ENCODE measurements at places on chromosomes 12 and 14.
A peak's percentile ranks its signal among the peaks of the same experiment; 100 is the strongest.

DNA sequence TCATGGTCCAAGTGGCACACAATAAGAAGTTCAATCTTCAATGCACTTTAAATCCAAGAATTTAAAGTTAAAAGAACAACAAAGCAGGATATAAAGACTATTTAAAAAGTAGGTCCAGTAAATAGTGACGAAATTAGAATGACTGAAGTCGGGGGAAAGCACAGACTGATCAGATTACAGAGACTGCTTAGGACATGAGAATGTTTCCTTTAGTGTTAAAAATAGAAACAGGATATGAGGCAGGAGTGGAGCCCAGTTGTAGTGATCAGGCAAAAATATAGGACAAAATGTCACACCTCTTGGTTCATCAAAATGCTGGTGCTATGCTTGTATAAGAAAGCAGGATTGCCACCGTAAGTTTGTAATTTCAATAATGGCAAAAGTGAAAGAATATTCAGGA is 52.2 kb upstream of the CD163 start:
- DNase-seq: peak; percentile 45

DNA sequence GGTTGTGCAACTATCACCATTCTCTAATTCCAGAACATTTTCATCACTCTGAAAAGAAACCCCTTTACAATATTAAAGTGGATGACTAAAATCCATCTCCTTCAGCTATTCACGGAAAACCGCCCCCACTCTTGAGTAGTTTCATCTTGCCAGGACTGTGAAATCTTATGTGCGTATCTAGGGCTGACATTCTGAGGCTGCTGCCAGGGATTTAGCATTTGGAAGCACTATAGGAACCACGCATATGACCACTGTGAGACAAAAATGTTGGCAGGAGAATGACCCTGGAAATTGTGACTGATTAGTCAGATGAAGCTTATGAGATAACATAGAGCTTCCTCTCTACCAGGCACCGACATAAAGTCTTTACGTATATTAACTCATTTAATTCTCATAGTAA is 305.2 kb upstream of the PDE3A start:
- DNase-seq: peak; percentile 65

- no peak for DNase-seq
These were observed 3.5 kb downstream of the KLRD1 start for GRCh38 chr12:10310926-10311720.

DNA sequence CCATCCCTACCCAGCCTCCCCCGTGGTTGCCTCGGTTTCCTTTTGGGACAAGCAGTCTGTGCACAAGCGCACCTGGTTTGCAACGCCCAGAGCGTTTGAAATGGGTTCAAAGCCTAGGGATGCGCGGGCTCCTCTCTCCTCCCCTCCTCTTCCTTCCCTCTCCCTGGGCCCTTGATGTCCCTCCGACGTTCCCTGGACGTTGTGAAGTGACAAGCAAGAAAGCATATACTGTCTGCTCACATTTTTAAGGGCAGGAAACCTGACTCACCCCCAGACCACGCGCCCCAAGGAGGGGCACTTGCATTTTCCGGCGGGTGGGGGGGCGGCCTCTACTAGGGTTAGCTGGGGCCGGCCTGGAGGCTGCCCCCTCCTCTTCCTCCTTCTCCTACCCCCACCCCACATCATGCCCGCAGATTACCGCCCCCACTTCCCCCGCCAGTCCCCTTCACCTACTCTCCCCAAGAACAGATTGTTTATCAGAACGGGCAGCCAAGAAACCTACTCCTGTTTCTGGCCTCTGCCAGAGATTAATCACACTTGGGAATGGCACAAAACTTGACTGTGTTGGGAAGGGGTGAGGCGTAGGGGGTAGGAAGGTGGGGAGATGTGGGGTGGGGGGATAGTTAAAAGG is 9.5 kb upstream of the IRF2BPL start:
- DNase-seq: no peak

DNA sequence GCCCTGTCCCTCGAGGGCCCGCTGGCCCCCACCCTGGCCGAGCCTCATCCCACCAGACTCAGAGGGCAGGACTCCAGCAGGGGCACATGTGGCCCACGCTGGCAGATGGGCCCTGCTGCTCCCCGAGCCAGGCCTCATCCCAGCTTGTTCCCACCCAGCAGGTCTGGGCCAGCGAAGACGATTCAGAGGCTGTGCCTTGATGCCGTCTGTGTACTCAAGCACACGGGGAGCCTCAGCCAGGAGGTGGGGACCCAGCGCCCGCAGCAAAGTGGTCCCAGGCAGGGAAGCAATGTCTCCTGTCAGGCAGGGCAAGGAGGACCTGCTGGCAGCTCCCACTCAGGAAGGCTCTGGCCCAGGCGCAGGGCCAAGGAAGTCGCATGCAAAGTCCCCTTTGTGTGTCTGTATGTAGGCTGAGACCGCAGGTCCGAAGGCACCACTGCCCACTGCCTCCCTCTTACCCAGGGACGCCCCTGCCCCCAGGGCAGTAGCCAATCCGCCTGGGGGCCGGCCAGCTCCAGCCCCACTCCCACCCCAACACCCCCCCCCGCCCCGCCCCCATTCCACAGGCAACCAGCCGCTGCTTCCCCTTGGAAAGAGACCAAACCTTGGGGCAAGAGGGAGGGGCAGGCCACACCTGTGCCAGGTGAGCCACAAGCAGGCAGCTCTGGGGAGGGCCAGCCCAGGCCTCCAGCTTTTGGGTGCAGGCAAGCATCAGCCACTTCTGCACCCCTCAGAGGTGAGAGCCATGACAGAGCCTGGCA is 9.4 kb downstream of the DEGS2 start:
- DNase-seq: no peak

DNA sequence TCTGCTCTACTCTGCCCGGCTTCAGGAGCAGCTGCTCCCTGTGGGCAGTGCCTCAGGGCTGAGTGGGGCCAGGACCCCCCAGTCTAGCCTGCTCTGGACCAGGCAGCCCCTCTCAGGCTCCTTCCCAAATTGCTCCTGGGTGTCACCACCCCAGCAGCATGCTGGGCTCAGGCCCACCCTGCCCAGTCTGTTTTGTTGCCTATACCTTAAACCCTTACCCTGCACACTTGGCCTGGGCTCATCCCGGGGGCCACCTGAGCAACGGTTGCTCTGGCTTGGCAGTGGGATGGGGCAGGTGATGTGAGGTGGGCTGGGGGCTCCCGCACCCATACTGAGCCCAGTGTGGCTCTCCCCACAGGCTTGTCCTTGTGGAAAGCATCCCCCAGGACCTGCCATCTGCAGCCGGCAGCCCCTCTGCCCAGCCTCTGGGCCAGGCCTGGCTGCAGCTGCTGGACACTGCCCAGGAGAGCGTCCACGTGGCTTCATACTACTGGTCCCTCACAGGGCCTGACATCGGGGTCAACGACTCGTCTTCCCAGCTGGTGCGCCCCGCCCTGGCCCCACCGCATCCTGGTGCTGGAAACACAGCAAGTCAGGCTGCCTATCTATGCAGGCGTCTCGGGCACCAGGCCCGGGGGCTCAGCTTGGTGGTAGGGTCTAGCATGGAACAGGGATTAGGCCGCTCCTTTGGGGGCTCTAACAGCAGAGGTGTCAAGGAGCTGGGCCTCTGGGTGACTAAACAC is 3.9 kb downstream of the PLD4 start:
- no peak for DNase-seq

DNA sequence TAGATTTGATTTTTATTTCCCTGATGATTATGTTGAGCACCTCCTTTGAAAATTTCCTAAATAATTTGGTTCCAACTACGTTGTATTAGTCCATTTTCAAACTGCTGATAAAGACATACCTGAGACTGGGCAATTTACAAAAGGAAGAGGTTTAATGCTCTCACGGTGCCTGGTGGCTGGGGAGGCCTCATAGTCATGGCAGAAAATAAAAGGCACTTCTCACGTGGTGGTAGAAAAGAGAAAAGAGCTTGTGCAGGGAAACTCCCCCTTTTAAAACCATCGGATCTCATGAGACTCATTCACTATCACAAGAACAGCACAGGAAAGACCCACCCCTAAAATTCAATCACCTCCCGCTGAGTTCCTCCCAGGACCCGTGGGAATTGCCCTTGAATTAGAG is 372.3 kb downstream of the RPL10L start:
- no peak for DNase-seq

GRCh38 chr12:122081697-122082221 is 3.2 kb downstream of the MLXIP start:
- no peak for DNase-seq

GRCh38 chr12:88202500-88202899 is 60.4 kb downstream of the TMTC3 start:
- DNase-seq: peak; percentile 32

DNA sequence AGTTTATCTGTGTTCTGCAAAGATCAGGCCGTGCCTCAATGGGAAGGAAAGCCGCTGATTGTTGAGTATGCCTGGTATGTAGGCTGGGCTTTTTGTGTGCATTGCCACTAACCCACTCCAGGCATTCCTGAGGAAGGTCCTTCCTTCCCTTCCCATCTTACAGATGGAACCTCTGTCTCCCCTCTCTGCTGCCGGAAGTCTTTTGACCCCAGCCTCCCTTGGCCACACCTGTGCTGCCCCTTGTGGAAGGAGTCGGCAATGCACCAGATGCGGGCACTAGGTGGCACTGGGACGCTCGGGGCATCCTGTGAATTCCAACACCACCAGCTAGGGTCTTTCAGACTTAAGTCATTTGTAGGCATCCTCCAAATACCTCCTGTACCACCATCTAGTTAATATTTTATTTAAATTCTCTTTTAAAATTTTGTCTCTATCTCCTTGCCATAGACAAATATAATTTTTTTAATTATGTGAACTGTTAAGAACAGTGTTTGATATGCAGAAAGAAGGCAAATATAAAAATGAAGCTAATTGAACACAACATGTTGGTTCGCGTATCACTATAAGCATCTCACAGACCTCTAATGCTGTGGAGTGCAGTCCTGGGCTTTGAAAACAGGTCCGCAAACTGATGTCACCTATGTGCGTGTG is 99.6 kb downstream of the RIN3 start:
- DNase-seq: no peak

DNA sequence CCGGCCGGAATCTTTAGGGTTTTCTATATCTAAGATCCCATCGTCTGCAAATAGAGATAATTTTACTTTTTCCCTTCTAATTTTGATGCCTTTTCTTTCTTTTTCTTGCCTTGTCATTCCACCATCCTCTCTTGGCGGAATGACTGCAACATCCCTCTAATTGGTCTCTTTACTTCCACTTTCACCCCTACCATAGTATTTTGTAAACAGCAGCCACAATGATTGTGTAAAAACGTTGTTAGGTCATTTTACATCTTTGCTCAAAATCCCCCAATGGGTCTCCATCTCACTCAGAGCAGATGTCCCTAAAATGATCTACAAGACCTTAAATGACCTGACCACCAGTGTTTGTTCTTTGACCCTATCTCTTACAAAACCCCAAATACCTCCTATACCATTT is 80.0 kb upstream of the STAC3 start:
- DNase-seq: no peak

DNA sequence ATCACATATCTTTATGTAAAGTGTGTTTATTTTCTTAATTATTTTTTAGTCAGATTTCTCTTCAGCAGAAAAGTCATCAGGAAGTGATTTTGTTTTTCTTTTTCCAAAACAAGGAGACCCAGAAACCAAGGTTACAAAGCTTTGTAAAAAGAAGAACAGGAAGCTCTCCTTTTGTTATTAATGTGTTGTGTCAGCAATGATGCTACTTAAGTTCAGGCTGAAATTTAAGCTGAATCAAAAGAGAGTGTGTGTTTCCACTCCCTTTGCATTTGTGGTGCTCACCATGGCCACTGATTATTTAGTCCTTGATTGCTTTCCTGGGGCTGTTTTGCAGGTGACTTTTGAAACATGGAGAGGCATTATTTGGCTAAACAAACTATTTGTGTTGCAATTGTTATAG is 155.3 kb upstream of the ATP2B1 start:
- no peak for DNase-seq

DNA sequence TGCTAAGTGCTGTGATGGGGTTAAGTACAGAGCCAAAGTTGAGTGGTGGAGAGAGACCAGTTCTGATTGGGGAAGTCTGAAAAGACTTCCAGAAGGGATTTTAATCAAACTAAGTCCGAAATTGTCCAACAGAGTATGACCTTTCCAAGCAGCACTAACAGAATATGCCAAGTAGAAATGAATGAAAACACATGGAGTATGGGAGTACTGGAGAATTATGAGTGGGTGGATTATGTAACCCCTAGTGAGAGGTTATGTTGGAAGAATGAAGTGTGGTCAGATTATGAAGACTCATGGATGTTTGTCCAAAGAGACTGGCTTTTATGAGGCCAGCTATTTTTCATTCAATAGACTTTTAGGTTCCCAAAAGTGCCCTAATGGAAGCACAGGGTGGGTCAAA is 94.0 kb upstream of the PLEKHA5 start:
- DNase-seq: no peak

DNA sequence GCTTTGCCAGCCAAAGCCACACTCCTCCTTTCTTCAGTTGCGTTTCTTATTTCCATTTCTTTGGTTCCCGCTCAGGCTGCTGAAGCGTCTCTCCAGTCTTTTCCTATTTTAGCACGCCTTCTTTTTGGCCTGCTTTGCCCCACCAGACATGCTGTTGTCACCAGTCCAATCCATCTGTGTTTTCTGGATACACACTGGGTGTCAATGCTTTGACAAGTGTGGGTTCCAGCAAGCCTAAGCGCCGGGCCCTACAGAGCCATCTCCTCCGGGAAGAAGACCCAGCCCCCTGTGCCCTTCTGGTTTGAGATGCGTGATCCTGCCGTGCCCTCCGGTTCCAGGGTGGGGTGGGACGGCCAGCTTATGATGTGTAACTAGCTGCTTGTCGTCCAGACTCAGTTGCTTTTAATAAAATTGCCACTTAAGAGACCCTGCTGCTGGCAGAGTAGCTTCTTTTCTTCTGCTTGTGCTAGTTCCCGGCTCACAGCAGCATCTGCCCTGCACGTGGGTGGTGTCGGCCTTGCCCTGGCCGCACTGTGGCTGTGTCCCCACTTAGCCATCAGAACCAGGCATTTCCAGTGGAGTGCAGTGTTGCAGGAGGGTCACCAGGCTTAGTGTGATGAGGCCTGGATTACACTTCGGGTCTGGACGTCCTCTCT is 29.7 kb downstream of the EML1 start:
- DNase-seq: no peak

GRCh38 chr12:22494319-22494718 is 50.0 kb downstream of the C2CD5 start:
- DNase-seq: no peak

DNA sequence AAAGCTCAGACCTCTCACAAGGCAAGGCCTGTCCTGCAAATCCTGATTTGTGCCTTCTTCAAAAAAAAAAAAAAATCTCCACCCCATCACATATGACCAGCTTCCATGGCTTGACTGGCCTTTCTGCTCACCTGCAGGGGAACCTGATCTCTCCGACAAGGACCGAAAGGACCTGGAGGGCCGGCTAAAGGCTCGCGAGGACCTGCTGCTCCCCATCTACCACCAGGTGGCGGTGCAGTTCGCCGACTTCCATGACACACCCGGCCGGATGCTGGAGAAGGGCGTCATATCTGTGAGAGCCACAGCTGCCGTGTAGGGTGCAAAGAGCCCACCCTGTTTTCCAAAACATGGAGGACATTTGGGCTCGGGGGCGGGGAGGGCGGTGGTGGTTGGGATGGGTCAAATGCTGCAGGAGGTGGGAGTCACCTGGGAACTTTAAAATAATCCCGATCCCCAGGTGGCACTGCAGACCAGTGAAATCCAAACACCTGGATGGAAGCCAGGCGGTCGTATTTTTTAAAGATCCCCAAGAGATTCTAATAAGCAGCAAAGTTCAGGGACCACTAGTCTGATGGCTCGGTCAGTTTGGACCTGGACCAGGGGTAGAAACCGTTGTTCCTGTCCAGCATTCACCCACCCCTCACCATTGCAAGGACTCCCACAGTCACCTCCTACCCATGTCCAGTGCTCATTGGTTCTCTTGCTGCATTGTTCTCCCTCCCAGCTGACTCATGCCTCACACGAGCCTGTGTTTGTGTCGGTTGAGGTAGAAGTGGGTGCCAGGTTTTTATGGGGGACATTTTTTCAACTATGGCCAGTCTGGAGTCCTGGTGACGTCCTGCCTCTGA is 44.8 kb downstream of the FOXN4 start:
- DNase-seq: no peak

All from fibroblast of skin of left biceps (primary cell).